ENCODE measurements at places on chromosomes 2 and 18. TPM values are rescaled to one million over a fixed set of nuclear protein-coding genes. Genes with fewer than 3 reads are reported as not detected.

The ZNF519 gene
- total RNA-seq, result 7.7 TPM

DNA sequence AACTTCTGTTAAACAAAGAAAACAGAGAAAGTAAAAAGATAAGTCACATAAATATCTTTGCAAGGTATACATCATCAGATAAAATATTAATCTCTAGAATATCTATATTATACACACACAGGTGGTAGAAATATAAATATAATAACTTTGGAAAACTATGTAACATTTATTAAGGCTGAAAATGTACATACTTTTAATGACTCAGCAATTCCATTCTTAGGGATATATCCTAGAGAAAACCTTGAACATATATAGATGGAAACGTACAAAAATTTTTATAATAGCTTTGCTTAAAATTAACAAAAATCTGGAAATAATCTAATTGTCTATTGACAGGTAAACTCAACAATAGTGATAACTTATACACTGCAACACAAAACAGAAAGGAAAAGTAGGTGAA, 381.3 kb downstream of the GPD2 start:
- no peaks in the 10 kb centered on the region for H3K27me3 ChIP-seq
- no peak overlapping the region for H3K27ac ChIP-seq
- H3K4me3 ChIP-seq, result no peak overlapping the region
- H3K4me1 ChIP-seq, result no peaks in the 10 kb centered on the region
- no peaks in the 10 kb centered on the region for H3K36me3 ChIP-seq

The GALNT5 gene
- total RNA-seq, result 2.2 TPM

GRCh38 chr2:38947241-38948239, 57.9 kb downstream of the ARHGEF33 start:
- peak; percentile 52 for DNase-seq
- no peak overlapping the region for H3K4me3 ChIP-seq
- H3K27ac ChIP-seq, result no peak overlapping the region
- H3K36me3 ChIP-seq, result no peaks in the 10 kb centered on the region
- no peaks in the 10 kb centered on the region for H3K27me3 ChIP-seq

DNA sequence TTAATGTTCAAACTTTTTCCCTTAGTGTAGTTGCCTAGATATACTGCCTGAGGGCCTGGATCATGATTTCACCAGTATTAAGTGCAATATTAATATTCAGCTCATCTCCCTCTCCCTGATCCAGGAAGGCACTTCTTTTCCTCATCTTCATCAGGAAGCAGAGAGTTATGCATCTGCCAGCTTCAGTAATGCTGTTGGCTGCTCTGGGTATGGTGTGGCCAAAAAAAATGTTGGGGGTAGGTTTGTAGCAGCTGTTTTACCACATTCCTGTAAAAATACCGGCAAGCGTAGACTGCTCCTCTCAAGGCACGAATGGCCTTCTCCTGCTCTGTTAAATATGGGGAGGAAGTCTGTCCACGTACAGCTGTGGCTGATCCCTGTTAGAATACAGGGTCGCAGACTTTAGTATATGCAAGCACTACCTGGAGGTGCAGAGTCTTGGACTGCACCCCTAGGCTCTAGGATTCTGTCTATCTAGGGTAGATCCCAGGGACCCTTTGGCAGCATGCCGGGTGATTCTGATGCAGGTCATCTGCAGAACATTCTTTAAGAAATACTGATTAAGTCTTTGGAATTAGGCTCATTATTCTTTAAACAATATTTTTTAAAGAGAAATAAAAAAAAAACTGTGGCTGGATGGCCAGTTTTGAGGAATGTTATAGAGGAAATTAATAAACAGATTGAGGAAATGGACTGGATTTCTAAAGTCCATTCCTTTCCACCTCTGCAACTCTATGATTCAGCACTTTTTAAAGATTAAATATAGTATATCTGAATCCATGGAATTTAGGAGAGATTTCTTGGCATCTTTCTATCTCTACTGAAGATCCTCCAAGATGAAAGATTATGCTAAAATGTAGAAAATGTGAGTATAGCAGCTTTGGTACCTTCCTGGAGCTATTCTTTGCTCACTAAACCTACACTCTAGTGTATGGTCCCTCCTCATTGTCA, 21.0 kb upstream of the GLS start:
- H3K4me1 ChIP-seq, result peaks cover 19% of the 10 kb centered on the region
- DNase-seq, result peak; percentile 69
- H3K36me3 ChIP-seq, result no peaks in the 10 kb centered on the region
- H3K4me3 ChIP-seq, result peak overlapping the region; percentile 22
- no peaks in the 10 kb centered on the region for H3K27me3 ChIP-seq

The PLCD4 gene
- 0.89 TPM for total RNA-seq

- H3K4me3 ChIP-seq, result no peak overlapping the region
- no peak for DNase-seq
- H3K36me3 ChIP-seq, result no peaks in the 10 kb centered on the region
- no peaks in the 10 kb centered on the region for H3K27me3 ChIP-seq
- H3K4me1 ChIP-seq, result peaks cover 31% of the 10 kb centered on the region
Observed at GRCh38 chr2:28451793-28452533, 43.9 kb upstream of the PLB1 start.

The LYPD6 gene
- total RNA-seq, result 1.1 TPM

The MC4R gene
- not detected for total RNA-seq

GRCh38 chr2:100581277-100581612, 18.5 kb downstream of the PDCL3 start:
- no peak overlapping the region for H3K27ac ChIP-seq
- H3K27me3 ChIP-seq, result no peaks in the 10 kb centered on the region
- DNase-seq, result no peak
- H3K36me3 ChIP-seq, result peaks cover 8% of the 10 kb centered on the region
- H3K4me1 ChIP-seq, result no peaks in the 10 kb centered on the region

The GREB1L gene
- total RNA-seq, result 16.2 TPM

GRCh38 chr18:76274468-76275289, 220.4 kb downstream of the ZNF516 start:
- H3K4me1 ChIP-seq, result no peaks in the 10 kb centered on the region
- H3K4me3 ChIP-seq, result no peak overlapping the region
- H3K36me3 ChIP-seq, result no peaks in the 10 kb centered on the region
- no peak overlapping the region for H3K27ac ChIP-seq
- no peak for DNase-seq

- no peak overlapping the region for H3K4me3 ChIP-seq
- H3K27ac ChIP-seq, result no peak overlapping the region
- H3K27me3 ChIP-seq, result peaks cover 2% of the 10 kb centered on the region
- DNase-seq, result no peak
Observed at GRCh38 chr18:13543144-13543543, 183.2 kb downstream of the FAM210A start.

DNA sequence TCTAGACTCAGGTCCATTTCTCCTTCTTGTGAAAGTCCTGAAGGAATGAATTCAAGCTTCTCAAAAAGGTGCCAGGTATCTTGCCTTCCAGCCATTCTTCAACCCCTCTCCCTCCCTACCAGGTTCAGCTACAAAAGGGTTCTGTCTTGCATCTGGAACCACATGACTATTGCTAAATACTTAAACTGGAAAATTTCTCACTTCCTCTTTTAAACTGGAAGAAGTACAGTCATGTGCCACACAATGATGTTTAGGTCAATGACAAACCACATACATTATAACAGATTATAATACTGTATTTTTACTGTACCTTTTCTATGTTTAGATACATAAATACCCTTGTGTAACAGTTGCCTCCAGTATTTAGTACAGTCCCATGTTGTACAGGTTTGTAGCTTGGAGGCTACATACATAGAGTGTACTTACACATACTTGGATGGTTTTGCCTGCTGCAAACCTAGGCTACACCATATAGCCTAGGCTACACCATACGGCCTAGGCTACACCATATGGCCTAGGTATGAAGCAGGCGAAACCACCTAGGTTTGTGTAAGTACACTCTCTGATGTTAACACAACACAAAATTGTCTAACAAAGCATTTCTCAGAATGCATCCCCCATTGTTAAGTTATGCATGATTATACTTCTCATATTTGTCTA, 142.0 kb upstream of the DNMT3A start:
- no peak overlapping the region for H3K4me3 ChIP-seq
- H3K27me3 ChIP-seq, result no peaks in the 10 kb centered on the region

- H3K27ac ChIP-seq, result no peak overlapping the region
- peaks cover 32% of the 10 kb centered on the region for H3K4me1 ChIP-seq
- DNase-seq, result no peak
- no peaks in the 10 kb centered on the region for H3K27me3 ChIP-seq
Observed at GRCh38 chr2:1749489-1750119, 5.3 kb upstream of the PXDN start.

- H3K4me1 ChIP-seq, result peaks cover 11% of the 10 kb centered on the region
- H3K27ac ChIP-seq, result no peak overlapping the region
- H3K27me3 ChIP-seq, result no peaks in the 10 kb centered on the region
Observed at GRCh38 chr2:41909584-41909983, 138.2 kb upstream of the PKDCC start.

The ZNF521 gene
- 48.0 TPM for total RNA-seq

DNA sequence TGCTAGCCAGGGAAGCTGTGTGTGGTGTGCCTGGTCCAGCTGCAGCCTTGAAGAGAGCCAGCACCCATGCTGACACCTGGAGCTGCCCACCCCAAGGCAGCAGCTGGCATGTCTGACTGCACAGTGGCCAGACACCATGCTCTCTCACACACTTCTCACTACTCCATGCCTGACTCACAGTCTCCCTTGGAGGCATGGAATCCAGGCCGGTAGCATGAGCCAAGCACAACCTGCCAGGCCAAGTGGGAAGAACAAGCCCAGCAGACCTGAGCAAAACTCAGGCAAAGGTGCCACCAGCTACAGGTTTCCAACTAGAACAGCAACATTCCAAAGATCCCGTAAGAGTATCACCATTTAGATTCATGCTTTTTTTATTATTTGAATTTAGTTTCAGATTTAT, 625.3 kb upstream of the LRRTM4 start:
- no peaks in the 10 kb centered on the region for H3K27me3 ChIP-seq
- H3K36me3 ChIP-seq, result no peaks in the 10 kb centered on the region

DNA sequence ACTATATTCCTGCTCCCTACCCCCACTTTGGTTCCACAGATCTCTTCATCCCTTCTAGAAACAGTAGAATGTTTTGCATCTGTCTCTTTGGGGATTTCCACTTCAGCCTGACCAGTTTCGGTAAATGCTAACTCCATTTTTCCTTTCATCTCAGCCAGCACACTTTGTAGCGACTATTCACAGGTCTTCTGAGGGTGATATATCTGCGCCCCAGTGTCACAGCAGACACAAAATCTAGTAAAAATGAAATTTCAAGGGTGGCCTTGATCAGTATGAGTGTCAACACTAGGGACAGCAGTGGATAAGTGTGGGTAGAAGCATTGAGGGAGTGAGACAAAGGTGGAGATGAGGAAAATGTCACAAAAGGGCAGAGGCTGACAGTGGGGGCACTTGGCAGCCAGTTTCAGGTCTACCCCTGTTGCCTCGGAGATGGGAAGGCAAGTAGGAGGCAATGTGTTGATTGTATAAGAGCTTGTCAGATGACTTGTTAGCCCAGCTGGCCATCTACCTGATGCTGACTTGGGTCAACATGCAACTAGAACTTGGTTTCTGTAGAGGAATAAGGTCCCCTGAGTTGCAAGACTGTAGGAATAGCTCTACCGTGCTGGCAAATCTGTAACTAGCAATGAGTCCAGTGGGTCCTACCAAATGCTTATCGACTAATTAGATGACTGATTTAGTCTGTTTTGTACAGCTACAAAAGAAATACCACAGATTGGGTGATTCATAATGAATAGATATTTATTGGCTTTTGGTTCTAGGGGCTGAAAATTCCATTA, 60.7 kb downstream of the CXCR4 start:
- H3K36me3 ChIP-seq, result no peaks in the 10 kb centered on the region
- H3K4me3 ChIP-seq, result no peak overlapping the region
- no peak overlapping the region for H3K27ac ChIP-seq
- no peaks in the 10 kb centered on the region for H3K4me1 ChIP-seq

The RGPD8 gene
- total RNA-seq, result 11.6 TPM

GRCh38 chr2:48233005-48233404, 296.9 kb upstream of the STON1 start:
- H3K4me1 ChIP-seq, result no peaks in the 10 kb centered on the region
- no peaks in the 10 kb centered on the region for H3K27me3 ChIP-seq
- no peak for DNase-seq
- no peak overlapping the region for H3K4me3 ChIP-seq
- H3K36me3 ChIP-seq, result no peaks in the 10 kb centered on the region
- H3K27ac ChIP-seq, result no peak overlapping the region

DNA sequence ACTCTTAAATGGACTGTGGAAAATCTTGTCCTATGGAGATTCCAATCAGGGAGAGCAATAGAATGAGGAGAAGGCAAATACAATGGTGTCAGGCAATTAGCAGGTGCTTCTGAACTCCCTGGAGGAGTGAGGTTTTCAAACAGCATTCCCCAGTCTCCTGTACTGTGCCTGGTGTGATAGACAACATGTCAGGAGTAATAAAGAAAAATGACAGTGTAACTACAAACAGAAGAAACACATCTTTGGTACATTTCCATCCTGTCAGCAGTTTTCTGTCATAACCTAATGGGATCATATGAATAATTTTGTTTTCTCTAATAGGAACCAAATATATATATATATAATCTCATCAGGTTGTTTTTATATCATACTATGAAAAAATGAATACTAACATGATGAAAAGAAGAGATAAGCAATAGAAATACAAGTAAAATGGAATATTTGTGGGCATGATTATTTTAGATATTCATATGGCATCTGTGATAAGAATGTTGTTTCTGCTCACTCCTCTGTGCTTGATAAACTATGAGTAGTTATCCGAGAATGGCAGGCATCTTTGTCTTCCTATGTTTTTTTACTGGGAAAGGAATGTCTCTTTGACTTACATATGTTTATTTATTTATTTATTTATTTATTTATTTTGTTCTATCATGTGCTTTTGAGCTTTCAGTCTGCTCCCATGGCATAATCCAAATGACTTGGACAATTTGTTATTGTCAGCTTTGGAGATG, 441.7 kb downstream of the TXNL1 start:
- peak; percentile 56 for DNase-seq
- no peaks in the 10 kb centered on the region for H3K27me3 ChIP-seq
- H3K4me3 ChIP-seq, result no peak overlapping the region
- peaks cover 31% of the 10 kb centered on the region for H3K4me1 ChIP-seq
- peak overlapping the region; percentile 33 for H3K27ac ChIP-seq

The UGT1A9 gene
- total RNA-seq, result not detected

DNA sequence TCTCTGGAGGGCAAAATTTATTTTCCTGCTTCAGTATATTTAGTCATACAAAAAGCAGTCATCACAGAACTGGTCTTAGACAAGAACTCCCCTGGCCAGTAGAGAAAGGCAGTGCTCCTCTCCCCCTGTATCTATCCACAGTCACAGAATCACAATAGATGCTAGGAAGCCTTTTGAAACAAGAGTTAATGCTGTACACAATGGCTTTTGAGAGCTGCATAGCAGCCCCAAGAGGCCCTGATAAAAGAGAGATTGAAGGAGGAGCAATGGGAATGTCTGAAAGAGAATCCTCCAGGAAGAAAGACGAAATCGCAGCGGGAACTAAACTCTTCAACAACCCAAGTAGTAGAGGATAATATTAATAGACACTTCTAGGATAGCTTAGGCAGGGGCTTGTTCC, 330.2 kb downstream of the RBM43 start:
- no peak for DNase-seq
- H3K4me3 ChIP-seq, result no peak overlapping the region
- H3K4me1 ChIP-seq, result no peaks in the 10 kb centered on the region
- no peaks in the 10 kb centered on the region for H3K27me3 ChIP-seq
- H3K36me3 ChIP-seq, result no peaks in the 10 kb centered on the region

The REG3G gene
- total RNA-seq, result not detected
